ENCODE measurements at places on chromosomes 1 and 21.

- DNase-seq = no peak
Measured at GRCh38 chr1:23889074-23889473, 21.0 kb upstream of the FUCA1 start.

DNA sequence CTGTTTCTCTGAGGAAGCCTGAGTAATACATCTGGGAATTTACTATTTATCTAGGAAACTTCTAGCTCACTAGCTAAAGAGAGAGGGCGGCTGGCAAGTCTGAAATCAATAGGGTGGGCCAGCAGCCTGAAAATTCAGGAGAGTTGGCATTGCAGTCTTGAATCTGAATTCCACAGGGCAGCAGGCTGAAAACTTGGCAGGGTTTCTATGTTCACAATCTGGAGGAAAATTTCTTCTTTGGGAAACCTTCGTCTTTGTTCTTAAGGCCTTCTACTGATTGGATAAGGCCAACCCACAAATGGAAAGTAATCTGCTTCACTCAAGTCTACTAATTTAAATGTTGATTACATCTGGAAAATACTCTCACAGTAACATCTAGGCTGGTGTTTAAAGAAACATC is 101.0 kb upstream of the COG2 start:
- no peak for DNase-seq

GRCh38 chr1:29083317-29084195 is 40.1 kb downstream of the TMEM200B start:
- DNase-seq = no peak

GRCh38 chr1:182575540-182576149 is 13.4 kb downstream of the RNASEL start:
- no peak for DNase-seq

DNA sequence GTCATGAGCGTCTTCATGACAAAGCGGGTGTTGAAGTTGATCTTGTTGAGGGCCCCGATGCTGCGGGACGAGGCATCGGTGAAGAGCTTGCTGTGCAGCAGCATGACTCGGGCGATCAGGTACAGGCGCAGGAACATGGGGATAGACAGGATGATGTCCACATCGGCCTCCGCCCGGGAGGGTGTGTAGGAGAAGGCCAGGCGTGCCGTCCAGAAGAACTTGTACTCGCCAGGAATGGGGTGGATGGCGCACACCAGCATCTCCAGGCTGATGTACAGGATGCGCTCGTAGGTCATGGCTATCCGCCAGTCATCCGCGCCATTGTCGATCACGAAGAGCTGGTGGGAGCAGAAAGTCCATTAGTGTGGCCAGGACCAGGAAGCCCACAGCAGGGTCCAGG is 98.0 kb downstream of the KCNN3 start:
- no peak for DNase-seq

DNA sequence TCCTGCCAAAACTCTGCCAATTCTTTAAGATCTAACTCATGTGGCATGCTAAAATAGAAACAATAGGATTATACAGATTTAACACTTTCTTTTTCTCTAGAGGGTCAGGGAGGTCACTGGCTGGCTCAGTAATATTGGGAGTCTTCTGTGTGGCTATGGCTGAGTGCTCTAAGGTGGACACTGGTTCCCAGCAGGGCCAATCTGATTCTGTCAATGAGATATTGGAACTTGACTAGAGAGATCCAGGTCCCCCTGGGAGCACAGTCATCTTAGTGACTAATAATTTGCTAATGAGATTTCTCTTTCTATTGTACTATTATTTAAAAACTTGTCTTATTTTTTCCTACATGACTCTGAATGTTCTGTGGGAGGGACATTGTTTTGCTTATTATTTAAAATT is 69.1 kb upstream of the ZP4 start:
- DNase-seq = no peak

Data from cortex of kidney (tissue), 1 donor.